Stimulated activated CD4-positive, alpha-beta T cell treated with anti-CD3 and anti-CD28 coated beads, Interleukin-2, amount 100 ng/mL, for 48 hours (primary cell): ENCODE measurements at places on chromosomes 12 and 14.
A peak's percentile ranks its signal among the peaks of the same experiment; 100 is the strongest.

- no peak for DNase-seq
Observed at GRCh38 chr14:92487513-92488133, 26.0 kb upstream of the RIN3 start.

DNA sequence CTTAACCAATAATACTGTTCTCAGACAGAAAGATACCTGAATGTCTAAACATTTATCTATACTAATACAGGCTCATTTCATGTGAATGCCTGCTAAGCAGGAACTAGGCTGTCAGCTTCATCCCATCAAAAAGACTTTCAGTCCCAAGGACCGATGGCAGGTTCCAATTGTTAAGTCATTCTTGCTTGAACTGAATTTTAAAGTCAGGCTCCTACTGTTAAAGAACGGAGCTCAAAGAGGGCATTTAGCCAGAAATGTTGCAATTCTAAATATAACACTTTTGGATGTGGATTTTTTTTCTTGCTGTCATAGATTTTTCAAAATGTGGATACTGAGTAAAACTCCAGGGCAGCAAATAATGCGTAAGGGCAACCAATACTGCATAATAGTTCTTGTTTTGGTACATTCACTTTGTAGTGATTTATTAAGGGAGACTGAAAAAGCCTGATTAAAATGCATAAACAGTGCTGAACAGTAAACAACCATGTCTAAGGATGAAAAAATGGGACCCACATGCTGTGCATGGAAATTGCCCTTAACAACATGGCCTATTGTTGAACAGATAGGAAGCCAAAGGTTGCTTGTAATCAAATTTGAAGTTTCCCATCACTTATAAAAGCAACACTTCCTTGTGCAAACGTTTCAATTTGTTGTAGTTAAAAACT, 38.6 kb upstream of the DBX2 start:
- no peak for DNase-seq

DNA sequence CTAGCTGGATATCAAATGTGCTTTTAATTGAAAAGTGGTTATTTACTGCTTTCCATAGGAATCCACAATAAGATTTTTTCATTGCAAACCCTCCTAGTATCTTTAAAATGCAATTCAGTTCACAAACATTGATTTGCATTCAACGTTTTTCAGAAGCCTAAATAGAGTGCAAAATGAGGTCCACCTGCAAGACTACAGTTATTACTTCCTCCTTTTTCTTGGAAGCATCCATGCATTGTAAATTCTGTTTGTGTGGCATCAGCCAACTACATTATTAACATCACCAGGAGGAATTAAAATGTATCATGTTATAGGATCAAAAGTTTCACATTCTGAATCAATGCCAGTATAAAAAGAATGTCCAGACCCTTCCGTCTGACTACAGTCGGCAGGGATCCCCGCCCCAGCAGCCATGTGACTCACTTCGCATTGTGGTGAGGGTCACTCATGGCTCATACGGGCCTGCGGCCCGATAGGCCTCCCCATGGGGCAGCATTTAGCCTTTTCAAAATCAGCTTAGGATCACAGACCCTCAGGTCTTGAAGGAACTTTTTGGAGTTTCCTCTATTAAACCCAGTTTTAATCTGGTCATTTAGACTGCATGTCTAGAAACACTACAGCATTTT, 46.3 kb downstream of the NTF3 start:
- DNase-seq: no peak

DNA sequence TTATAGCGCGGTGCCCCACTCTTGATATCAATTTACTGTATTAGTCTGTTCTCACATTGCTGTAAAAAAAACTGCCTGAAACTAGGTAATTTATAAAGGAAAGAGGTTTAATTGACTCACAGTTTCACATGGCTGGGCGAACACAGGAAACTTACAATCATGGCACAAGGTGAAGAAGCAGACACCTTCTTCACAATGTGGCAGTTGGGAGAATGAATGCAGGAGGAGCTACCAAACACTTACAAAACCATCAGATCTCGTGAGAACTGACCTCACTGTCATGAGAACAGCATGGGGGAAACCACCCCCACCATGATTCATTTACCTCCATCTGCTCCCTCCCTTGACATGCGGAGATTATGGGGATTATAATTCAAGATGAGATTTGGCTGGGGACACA, 42.3 kb downstream of the FBXO34 start:
- DNase-seq: no peak

- no peak for DNase-seq
Observed at GRCh38 chr12:30323008-30323407, 372.7 kb downstream of the IPO8 start.

DNA sequence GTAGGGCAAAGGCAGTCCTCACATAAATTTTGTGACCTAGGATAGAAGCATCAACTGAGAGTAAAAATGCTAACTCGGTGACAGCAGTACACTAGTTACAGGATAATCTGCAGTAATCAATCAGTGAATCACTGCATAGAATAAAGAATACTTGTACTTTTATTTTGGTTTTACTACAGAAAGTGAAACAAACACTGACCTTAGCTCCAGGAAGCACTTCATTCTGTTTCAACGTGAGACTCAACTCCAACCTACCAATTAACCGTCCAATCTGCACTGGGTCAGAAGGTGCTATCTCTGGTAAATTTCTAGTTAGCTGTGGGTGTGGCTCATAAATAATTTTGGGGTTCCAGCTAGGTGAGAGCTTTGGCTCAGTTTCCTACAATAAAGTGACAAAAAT, 21.8 kb downstream of the ATG2B start:
- DNase-seq: no peak

DNA sequence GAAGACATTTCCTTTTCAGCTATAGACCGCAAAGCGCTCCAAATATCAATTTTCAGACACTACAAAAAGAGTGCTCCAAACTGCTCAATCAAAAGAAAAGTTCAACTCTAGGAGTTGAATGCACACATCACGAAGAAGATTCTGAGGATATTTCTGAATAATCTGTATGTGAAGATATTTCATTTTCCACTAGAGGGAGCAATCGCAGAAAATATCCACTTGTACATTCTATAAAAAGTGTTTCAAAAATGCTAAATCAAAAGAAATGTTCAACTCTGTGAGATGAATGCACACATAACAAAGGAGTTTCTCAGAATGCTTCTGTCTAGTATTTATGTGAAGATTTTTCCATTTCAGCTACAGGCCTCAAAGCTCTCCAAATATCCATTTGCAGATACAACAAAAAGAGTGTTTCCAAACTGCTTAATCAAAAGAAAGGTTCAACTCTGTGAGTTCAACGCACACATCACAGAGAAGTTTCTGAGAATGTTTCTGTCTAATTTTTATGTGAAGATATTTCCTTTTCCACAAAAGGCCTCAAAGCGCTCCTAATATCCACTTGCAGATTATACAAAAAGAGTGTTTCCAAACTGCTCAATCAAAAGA, 643.8 kb upstream of the ALG10B start:
- DNase-seq: no peak

DNA sequence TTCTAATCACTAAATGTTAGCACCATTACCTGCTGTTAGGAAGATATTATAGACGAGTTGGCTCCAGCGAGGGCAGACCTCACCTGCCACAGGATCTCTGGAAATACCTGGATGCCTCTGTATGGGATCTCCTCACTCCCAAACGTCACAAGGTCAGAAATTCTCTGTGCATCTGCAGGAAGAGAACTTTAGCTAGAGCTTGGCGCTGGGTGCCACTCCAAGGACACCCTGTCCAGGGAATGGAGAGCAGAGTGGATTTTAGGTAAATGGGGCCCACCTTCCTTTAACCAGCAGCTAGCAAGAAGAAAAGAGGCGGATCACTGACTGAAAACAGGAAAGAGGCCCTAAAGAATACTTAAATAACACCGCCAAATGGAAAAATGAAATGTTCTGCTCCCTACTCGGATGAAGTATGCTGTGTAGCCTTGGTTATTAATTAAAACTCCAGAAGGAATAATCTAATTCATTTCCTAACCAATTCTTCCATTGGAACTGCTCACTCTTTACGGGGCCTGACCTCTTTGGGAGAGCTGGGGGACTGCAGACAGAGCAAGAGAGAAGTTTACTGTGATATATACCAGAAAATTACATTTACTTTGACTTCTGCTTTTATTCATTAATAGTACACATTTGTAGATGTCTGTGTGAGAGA, 4.2 kb upstream of the FOXG1 start:
- no peak for DNase-seq

DNA sequence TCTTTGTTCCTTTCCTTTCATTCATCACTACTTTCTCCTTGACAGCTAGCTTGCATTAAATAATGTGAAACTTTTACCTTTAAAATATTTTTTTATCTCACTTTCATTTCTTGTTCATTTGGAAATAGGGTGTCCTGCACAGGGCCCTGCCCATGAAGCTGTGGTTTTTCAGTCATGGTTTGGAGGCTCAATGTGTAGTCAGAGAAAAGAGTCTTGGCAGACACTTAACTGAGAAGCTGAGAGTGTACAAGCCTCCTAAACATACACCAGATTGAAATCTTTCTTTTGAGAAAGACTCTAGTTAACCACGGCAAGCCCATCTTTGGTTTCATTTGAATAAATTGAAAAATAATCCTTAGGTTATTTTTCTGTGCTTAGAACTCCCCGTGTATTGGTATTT, 74.2 kb downstream of the KICS2 start:
- no peak for DNase-seq

DNA sequence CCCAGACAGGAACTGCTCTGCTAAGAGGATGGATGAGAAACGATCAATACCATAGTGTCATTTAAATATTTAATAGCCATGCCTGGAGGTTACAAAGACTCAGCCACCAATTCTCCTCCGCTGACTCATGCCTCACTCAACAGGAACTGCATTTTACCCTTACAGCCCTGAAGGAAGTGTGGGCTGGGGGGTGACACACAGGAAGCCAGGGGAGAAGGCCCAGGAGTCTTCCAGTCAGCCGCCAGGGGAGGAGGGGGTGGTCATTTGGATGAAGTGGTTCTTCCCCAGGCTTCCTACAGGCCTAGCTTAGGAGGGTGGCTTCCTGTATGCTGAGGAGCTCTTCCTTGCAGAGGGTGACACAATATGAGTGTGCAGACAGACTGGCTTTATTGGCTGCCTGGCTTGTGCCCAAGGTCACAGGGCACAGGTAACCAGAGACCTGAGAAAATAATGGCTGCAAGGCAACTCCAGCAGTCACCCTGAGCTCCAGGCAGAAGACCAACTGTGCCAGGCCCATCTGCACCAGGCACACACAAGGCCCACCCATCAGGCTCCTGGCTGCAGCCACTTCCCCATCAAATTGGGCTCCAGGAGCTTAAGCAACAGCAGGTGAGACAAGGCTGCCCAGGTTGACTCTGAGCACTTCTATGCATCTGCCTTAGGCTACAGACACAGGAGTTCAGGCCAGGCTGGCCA, 30.6 kb upstream of the RPLP0 start:
- DNase-seq: peak; percentile 69

DNA sequence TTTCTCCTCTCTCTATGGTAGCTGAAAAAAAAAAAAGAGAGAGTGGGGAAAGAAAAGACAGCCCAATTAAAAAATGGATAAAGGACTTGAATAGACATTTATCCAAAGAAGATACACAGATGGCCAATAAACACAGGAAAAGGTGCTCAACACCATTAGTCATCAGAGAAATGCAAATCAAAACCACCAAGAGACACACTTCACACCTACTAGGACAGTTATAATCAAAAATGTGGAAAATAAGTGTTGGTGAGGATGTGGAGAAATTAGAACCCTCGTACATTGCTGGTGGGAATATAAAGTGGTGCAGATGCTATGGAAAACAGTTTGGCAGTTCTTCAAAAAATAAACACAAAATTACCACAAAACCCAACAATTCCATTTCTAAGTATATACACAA, 172.4 kb upstream of the GRIN2B start:
- no peak for DNase-seq

- no peak for DNase-seq
Observed at GRCh38 chr12:110316861-110317260, 35.8 kb downstream of the ATP2A2 start.

GRCh38 chr12:107912421-107913004, 138.0 kb downstream of the ASCL4 start:
- peak; percentile 76 for DNase-seq

GRCh38 chr14:89921346-89921745, 33.2 kb downstream of the EFCAB11 start:
- no peak for DNase-seq

GRCh38 chr12:7961395-7962178, 25.6 kb upstream of the SLC2A3 start:
- DNase-seq: no peak

DNA sequence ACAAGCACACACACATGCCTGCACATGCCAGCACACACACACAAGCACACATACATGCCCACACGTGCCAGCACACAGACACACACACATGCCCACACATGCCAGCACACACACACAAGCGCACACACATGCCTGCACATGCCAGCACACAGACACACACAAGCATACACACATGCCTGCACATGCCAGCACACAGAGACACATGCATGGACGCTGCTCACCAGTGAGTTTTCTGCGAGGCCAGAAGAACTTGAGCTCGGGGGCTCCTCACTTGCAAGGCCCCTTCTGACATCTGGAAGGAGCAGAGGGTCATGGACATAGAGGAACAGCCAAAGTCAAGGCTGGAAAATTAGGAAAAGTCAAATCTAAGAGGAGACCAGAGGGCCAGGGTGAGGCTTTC, 61.2 kb upstream of the BCL11B start:
- DNase-seq: no peak

- no peak for DNase-seq
Observed at GRCh38 chr14:63174760-63175191, 29.5 kb upstream of the RHOJ start.

GRCh38 chr12:6443361-6443983, 1.3 kb upstream of the CD27 start:
- DNase-seq: no peak

DNA sequence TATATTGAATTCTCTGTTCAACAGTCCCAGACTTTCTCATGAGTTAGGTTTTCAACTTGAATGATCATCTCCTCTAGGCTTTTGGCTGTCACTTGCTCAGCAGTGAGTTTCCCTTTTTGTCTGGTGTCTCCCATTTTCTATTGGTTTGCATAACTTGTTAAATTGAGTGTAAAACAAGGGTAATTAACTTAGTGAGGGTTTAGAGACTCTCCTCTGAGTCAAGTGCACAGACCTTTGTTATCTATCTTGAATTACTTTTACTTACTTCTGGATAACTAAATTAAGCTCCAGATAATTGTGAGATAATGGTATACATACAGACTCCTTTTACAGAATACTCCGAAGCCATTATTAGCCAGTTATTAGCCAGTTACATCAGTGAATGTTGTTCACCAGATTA, 22.0 kb downstream of the MLXIP start:
- DNase-seq: no peak

GRCh38 chr12:77323788-77324415, 258.5 kb upstream of the E2F7 start:
- DNase-seq: no peak
